ENCODE measurements at places on chromosomes 4 and X.

GRCh38 chrX:23380581-23380980 lies 45.9 kb downstream of the PTCHD1 start:
- no peak for DNase-seq

GRCh38 chr4:109754093-109754857 lies 24.4 kb upstream of the PLA2G12A start:
- DNase-seq = no peak

DNA sequence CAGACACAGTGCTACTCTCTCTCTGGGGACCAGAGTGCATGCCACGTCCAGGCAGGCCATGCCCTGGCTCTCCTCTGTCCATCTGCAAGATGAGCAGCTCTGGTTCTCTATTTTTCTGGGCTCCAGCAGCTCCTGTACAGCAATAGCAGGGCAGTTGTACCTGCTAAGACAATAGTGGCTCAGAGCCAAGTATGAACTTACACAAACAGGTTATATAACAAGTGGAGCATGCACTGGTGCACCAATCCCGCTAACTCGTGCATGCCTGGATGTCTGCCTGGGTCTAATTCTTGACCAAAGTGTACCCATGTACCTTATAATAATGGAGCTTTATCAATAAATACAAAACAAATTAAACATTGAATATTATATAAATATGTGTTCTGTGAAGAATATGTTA lies 392.3 kb downstream of the CENPC start:
- no peak for DNase-seq

GRCh38 chr4:40150932-40151331 lies 45.9 kb upstream of the RHOH start:
- no peak for DNase-seq

GRCh38 chr4:189088780-189089179 lies 851.9 kb upstream of the FRG1 start:
- no peak for DNase-seq

DNA sequence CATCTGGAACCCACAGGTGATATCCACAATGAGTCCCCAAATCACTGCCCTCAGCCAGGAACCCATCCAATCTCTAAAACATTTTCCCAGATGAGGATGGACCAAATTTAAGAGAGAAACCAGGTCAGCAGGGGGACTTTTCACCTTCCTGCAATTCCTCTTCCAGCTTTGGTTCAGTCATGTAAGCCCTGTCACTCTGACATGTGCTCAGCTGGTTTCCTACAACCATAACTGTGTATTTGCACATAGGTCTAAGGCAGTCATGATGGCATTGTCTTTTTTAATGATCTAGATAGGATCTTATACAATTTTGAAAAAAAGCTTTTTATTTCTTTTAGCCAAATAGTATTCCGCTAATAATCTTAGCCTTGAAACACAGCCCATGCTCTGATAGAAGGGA lies 6.5 kb downstream of the CXXC4 start:
- no peak for DNase-seq

GRCh38 chrX:87063642-87064041 lies 454.0 kb upstream of the KLHL4 start:
- DNase-seq = no peak

GRCh38 chrX:15055146-15055930 lies 182.1 kb downstream of the MOSPD2 start:
- DNase-seq = no peak

- DNase-seq = no peak
These were observed 392.5 kb downstream of the BCOR start for GRCh38 chrX:39705290-39705689.

DNA sequence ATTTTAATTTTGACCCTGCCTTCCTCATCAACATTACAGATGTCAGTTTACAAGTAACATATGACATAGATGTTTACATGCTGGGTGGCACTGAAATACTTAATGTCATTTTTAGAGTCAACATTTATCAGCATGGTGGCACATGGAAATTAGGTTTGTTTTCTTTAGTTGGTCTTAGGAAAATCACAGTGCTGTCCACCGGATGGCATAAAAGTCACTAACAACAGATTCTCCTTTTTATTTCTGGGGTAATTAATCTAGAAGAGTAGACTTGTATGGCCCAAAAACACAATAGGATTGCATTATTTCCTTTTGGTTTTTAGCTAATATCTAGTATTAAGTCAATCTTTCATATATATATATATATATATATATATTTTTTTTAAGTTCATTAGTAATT lies 88.6 kb upstream of the HHIP start:
- DNase-seq = no peak

DNA sequence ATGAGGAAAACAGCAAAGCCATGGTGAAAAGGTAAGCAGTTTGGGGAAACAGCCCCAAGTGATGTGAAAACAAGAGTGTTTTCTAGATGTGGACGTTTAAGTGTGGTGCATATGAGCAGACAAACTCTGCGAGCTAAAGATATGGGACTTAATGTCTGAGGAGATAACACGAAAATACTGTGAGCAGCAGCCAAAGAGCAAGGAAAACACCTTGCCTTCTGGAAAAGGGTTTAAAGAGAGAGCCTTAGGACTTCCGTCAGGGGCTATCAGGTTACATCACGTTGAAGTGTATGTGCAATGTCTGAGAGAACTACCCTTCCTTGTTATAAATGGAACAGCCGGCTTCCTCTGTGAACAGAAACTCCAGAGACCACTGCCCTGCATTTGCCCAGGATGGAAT lies 54.2 kb downstream of the LEF1 start:
- no peak for DNase-seq

- no peak for DNase-seq
These were observed at the start of gene ERVMER34-1 for GRCh38 chr4:52750819-52751486. TSS of gene ERVMER34-1 (minus strand) at chr4:52751425. CDS start at chr4:52745520, 5,905 bp downstream.

Measured in CD8-positive, alpha-beta T cell (primary cell).